CD4-positive, alpha-beta T cell treated with Interleukin-4 for 1 hour (primary cell): ENCODE measurements at places on chromosomes 5 and 9.

GRCh38 chr9:17521100-17521855, 57.6 kb upstream of the SH3GL2 start:
- DNase-seq: no peak

GRCh38 chr5:158979290-158979689, 120.4 kb downstream of the EBF1 start:
- DNase-seq: no peak

DNA sequence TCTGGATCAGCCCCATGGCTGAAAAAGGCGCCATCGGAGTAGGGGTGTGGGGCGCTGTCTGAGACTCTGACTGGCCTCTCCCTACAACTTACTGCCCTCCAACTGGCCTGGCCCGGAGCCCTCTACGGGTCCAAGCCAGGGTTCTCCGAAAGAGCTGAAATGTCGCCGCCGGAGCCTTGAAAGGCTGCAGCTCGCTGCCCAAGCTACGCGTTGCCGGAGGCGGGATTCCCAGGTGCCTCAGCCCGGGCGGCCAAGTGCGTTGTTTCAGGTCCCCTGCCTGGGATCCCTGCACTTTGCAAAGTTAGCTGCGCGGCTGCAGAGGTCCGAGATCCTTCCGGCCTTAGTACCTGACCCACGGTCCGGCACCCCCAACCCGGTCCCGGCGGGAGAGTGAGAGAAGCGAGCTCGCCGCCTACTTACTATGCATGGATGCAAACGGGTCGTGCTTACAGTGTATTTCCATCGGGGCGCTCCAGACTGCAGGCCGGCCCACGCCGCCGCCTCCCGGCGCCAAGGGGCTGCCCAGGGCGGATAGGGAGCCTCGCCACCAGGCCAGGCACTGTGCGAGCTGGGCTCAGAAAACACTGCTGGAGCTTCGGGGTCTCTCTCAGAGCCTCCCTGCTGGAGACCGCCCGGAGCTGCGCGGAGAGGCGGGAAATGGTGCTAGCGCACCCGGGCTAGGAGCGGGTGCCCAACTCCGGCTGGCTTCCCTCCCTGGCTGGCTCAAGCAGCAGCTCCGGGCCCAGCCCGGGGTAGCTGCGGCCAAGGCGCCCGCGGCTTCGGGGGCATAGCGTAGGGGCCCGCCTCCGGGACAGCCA, 7.7 kb downstream of the PAX5 start:
- no peak for DNase-seq

GRCh38 chr9:130974697-130975096, 34.3 kb upstream of the LAMC3 start:
- DNase-seq: no peak

DNA sequence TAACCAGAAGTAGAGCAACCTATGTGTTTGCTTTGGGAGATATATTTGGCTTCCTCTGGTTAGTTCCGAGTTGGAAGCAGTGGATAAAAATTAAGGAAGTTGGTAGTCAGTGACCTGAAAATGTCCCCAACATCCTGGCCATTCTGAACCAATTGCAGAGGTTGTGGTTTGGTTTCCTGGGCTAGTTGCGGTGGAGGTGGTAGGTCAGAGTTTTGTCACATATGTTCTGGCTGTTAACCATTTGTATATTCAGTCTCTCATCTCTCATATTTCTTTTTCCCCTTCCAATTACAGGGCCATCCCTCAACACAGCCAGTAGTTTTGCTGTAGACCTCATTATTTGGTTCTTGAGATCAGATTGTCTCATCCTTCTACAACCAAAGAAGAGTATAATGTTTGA, 1026.9 kb downstream of the PTPRD start:
- DNase-seq: no peak

DNA sequence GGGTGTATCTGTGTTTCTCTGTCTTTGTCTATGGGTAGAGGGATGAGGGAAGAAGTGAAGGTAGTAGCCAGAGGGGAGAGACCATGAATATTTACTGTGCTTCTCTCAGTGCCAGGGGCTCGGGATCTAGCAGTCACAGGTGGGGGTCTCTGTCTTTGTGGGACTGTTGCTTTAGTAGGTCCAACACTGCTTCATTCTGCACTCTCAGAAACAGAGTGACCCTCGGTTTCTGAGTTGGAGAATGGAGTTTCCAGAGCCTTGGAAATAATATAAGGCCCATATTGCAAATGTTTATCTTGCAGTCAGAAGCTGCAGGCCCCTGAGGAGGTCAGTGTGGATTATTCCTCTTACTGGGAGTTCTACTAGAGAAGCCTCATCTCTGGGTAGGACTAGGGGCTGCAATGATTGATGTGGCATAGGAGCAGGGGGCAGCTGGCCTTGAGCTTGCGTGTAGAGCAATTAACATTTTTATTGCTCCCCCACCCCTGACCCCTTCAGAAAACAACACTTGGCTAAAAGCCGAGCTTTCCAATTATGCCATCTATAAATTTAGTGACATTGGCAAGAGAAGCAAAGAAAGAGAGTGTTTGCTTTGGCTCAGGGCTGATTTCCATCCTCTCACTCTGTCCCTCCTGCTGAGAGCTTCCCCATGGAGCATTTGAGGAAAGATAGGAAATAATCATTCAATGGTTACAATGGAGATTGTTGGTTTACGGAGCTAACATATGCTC, 55.0 kb upstream of the TRPC7 start:
- no peak for DNase-seq

GRCh38 chr9:96048956-96049831, 173.7 kb downstream of the ERCC6L2 start:
- DNase-seq: no peak

GRCh38 chr5:8517456-8517855, 648.5 kb downstream of the MTRR start:
- DNase-seq: no peak

DNA sequence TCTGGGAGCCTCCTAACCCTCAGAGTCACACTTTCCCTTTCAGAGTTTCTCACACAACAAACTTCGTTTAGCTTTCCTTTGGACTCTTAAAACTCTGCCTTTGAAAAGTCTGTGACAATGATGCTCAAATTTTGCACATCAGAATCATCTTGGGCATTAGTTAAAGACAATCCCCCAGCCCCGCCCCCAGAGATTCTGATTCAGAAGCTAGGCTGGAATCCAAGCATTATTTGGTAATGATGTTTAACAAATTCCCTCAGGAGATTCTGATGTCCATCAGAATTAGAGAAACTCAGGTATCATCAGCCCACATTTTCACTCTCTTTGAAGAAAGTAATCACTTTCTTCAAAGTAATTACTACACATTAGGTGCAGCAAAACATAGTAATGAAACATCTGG, 9.6 kb upstream of the PLPP1 start:
- DNase-seq: no peak

DNA sequence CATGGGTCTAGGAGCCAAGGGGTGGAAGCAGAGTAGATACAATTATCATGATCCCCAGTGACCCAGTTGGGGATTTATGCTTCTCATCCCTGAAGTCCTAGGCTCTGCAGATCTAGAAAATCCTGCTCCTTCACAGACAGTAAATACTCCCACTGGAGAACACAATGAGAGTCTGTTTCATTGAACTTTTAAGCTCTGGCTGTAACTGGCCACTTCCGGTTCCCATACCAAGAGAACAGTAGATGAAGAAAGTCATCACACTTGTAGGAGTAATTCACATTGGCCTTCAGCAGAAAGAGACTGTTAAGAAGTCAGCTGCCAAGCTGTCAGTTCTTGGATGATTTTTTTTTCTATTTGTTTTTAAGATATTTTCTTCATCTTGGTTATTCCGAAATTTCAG, 597.1 kb downstream of the ACTL7B start:
- DNase-seq: no peak

DNA sequence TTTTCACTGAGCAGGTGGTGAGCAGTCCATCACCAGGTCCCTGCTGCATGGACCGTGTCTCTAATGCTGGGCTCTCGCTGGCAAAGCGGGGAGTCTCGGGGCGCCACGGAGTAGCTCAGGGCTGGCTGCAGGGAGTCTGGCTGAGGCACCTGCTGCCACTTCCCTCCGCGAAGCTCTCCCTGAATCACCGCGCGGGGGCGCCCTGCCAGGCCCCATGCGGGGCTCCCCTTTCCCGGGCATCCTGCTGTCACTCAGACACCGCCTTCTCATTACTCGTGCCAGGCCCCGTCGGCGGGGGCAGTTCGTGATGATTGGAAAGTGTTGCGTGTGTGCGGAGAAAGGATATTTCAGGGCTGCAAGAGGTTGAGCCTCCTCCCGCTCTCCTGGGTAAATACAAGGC, 335.8 kb downstream of the IRX2 start:
- DNase-seq: no peak

GRCh38 chr5:178160176-178160575, 6.5 kb upstream of the NHP2 start:
- DNase-seq: no peak

DNA sequence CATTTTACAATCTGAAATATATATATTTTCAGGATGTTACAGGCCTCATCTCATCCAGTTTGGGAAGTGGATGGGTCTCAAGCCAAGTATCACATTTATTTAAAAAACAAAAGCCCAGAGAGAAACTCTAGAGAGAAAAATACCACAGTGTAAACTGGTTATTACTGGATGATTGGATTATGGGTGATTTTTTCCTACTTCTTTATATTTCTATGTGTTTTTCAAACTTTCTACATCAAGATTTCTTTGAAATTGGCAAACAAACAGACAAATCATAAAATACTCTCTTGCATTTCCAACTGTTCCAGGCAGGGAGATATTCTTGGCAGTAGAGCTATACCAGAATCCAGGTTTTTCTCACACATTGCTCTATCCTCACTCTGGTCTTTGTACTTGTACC, 116.0 kb upstream of the SMIM23 start:
- DNase-seq: no peak

DNA sequence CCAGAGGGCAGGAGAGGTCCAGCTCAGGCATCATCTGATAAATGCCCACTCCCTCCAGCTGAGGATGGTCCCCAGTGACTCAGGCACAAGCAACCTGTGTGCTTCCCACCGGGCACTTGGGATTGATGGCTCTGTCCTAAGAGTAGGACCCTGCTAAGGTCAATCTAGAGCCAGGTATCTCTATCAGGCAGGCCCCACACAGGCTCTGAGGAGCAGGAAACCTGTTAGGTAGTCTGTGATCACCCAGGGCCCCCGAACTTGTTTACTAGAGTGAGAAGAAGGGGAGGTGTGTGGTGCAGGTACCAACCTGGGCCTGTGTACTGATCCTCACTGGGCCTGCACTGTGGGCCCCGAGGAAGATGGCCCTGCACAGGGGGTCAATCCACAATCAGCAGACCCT, 119.6 kb upstream of the FSTL4 start:
- DNase-seq: no peak

DNA sequence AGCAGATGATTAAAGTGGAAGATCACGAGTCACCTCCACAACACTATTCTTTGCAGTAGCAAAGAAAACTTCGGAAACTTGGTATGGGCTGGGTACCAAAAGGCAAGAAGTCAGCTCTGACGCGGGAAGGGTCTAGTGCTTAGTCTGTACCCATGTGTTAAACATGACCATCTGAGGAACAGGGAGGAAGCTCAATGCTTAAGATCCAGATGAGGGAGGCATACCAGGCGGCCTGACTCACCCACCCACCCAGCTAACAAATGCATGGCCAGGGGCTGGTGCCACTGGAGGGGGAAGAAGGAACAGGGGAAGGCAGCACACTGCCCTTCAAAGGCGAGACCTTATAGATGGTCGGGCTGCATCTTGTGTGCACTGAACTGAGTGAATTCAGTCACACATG, 41.8 kb downstream of the CAMSAP1 start:
- DNase-seq: no peak

- DNase-seq: no peak
Measured at GRCh38 chr5:112316006-112316405, 103.1 kb downstream of the EPB41L4A start.

DNA sequence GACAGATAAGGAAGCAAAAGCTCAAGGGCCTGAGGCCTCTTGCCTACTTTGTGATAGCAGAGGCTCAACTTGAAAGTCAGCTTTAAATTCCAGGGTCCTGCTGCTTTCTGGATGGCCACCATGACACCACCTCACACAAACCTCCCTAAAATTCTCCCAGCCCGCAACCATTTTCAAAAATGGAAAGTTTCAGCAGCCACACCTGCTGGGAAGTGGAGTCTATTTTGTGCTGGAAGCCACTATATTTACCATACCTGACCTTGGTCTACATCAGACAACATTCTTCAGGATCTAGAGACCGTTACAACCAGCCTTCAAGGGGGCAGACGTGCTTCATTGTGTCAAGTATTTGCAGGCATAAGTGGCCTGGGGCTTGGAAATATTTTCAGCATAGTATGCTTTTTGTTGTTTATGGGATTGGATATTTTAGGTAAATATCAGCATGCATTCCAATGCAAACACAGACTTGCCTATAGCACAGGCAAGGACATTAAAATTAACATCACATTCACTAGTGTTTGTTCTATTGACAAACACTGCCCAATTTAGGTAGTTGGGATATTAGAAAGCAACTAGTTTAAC, 50.9 kb downstream of the BOD1 start:
- no peak for DNase-seq

- DNase-seq: no peak
Measured at GRCh38 chr5:87541033-87541432, 128.3 kb upstream of the CCNH start.

DNA sequence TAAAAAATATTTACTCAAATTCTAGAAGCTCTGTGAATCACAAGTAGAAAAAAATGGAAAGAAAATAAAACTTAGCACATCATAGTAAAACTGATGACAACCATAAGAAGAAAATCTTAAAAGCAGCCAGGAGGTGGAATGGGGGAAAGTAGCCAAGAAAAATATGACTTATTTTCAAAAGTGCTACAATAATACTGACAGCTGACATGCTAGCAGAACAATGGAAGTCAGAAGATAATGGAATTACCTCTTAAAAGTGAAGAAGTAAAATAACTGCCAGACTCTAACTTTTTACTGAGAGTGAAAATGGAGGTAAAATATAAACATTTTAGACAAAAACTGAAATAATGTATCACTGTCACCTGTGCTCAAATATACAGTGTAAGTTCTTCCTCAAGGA, 532.2 kb upstream of the SGCD start:
- no peak for DNase-seq

GRCh38 chr5:17343675-17344074, 126.2 kb downstream of the BASP1 start:
- no peak for DNase-seq

DNA sequence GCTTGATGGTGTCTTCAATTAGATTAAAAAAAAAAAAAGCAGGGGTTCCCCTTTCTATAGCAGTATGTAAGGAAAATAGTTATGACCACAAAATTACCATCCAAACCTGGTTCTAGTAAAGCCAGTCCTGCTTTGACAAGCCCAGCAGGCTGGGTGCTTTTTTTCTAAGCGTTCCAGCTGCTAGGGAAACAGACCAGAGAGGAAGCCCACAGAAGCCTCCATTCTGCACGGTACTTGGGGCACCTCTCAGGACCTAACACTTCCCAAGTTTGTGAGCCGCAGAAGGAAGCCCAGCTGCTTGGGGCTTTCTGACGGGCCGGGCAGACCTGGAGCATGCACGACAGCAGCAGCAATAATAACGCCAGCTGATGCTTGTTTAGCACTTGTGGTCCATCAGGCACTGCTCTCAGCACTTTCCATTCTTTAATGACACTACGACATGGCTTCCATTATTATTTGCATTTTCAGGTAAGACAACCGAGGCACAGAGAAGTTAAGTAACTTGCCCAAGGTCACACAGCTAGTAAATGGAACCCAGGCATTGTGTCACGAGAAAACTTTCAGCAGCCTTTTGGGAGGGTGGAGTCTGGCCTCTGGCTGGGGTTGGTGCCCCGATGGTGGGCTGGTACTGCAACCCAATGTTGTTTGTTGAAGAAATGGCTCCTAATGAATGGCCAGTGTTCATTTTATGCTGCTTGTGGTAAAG, 15.4 kb downstream of the LMX1B start:
- no peak for DNase-seq
